ENCODE measurements at places on chromosomes 2 and 18.
A peak's percentile ranks its signal among the peaks of the same experiment; 100 is the strongest.

DNA sequence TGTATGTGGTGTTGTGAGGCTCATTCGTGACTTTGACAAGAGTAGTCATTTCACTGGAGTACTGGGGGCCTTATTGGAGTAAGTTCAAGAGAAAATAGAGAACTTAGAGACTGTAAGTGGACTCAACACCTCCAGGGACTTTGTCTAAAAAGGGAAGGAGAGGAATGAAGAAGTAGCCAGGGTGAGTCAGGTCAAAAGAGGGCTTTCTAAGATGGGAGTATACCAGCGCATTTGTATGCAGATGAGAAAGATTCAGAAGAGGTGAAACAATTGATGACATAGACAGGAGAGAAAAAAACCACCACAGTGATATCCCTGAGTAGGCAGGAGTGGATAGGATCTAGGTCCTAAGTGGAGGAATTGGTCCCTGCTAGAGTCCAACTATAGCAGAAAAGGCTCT lies 246.8 kb downstream of the IKZF2 start:
- DNase-seq, result no peak

GRCh38 chr2:3986063-3986462 lies 282.7 kb downstream of the DCDC2C start:
- DNase-seq, result no peak

- DNase-seq, result no peak
Observed at GRCh38 chr18:37249895-37250618, 315.5 kb downstream of the CELF4 start.

GRCh38 chr2:168730344-168730743 lies 72.1 kb upstream of the NOSTRIN start:
- DNase-seq, result peak; percentile 10

GRCh38 chr2:105777031-105777482 lies 32.3 kb downstream of the NCK2 start:
- DNase-seq, result no peak

DNA sequence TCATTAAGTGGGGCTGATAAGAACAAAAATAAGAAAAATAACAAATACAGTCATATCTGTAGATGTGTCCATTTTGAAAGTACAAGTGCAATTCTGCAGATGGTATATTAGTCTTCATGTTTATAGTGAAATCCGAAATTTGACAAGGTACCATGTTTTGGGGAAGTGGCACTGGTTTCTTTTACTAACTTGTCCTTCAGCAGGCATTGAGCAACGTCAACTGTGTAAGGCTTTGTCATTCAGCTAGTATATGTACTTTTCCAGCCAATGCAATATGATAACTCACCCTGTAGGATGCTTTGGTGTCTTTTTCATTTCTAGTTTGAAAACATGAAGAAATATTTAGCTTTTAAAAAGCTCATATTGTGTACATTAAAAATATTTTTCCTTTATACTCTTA lies 139.9 kb downstream of the MCFD2 start:
- DNase-seq, result no peak

- DNase-seq, result no peak
Observed at GRCh38 chr2:158931572-158931971, 36.9 kb upstream of the TANC1 start.

DNA sequence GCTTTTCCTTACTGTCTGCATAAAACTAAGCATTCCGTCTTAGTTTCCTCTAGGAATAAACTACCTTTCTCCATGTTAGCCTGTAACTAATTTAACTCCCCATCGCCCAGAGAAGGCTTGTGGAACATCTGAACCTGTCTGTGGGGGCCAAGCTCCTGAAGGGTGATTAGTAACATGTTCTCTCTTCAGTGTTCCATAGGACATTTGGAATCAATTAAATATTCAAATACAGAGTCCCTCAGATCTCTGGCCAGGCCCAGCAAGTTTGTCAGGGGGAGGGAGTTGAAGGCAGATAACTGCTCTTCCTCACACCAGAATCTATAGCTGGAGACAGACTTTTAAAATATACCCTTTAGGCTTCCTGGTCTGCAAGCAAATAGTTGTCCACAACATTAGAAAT lies 8.8 kb downstream of the RDH14 start:
- peak; percentile 5 for DNase-seq

- no peak for DNase-seq
Observed at GRCh38 chr2:100126897-100127401, 15.4 kb downstream of the AFF3 start.

DNA sequence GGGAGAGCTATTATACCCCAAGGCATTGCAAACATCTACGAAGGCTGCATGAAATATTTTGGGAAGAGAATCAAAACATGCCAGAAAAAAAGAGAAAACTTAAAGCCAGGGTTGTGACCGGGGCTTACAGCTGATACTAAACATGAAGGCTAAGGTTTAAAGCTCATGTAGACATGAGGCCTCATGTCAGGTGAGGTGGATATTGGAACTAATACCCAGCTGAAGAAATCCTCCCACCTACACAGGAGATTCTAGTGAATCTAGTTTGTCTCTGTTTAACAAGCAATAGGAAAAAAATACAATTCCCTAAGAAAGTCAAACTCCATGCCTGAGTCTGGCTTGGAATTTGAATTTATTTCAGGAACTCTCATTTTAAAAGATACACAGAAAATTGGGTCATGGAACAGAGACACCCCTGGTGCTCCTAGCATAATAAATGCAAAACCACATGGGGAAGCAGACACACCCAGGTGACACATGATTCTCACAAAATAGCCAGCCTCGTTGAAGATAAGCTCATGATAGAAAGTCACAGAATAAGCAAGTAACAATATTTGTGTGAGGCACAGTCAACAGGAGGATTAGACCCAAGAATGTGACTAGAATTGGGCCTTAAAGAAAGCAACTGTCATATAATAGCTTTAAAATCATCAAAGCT lies 42.2 kb downstream of the UPP2 start:
- DNase-seq, result peak; percentile 2

DNA sequence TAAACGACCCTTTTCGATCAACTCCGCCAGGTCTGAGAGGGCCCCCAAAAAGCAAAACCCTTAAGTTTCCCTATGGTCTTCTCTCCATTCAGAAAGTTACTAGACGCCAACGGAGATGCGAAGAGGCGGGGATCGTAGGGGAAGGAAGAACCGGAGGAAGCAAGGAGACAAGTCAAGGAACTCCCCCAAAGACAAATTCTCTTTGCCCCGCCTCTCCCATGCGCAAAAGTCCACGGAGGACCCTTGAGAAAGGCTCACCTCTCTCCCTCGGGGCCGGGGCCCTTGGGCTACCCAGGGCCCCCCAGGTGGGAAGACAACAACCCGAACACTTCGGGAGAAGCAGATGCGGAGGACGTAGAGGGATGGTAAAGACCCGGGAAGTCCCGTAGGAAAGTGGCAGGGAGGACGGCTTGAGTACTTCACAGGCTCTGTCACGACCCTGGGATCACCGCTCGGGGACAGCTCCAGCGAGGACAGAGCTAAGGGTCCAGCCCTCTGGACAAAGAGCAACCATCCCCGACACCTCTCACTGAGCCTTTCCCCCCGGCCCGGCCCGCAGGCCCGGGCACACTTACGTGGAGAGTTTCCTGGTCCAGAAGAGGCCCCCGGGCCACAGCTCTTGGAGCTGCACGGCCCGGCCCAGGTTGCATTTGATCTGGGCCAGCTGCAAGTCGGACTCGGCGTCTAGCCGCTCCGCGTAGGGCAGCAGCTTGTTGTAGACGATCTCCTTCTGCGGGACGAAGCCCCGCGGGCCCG lies 647 bp downstream of the PSME4 start:
- DNase-seq, result peak; percentile 55

GRCh38 chr2:5980450-5981190 lies 288.4 kb downstream of the SOX11 start:
- DNase-seq, result peak; percentile 50

DNA sequence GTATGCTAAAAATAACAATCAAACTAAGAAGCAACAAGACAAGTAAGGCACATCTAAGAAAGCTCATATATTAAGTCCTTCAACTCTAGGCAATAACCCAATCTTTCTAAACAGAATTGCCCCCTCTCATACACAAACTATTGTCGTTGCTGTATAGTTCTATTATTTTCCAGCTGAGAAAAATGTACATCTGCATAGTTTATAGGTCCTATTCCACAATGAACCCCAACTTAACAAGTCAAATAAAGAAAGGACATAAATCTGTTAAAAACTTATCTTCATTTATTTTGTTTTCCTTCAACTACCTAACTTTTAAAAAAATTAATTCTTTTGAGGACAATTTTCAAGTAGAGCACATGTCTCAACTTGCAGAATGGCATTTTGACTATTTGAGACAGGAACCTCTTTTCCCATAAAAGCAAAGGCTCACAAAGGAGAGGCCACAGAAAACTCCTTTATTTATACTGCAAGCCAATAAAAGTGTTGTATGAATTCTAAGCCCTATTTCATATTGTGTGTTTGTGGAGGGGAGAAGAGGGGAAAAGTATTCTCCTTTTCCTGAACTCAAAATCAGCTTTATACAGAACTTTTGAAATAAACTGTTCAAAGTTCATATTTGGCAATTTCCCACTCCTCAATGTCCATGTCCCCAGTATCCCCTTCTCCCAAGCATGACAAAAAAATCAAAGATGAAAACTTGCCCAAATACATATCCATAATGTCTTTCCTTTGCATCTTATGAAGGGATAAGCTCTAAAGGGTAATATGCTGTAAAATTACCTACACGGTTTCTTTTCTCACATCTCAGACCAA lies 37.4 kb downstream of the RTN4 start:
- no peak for DNase-seq

DNA sequence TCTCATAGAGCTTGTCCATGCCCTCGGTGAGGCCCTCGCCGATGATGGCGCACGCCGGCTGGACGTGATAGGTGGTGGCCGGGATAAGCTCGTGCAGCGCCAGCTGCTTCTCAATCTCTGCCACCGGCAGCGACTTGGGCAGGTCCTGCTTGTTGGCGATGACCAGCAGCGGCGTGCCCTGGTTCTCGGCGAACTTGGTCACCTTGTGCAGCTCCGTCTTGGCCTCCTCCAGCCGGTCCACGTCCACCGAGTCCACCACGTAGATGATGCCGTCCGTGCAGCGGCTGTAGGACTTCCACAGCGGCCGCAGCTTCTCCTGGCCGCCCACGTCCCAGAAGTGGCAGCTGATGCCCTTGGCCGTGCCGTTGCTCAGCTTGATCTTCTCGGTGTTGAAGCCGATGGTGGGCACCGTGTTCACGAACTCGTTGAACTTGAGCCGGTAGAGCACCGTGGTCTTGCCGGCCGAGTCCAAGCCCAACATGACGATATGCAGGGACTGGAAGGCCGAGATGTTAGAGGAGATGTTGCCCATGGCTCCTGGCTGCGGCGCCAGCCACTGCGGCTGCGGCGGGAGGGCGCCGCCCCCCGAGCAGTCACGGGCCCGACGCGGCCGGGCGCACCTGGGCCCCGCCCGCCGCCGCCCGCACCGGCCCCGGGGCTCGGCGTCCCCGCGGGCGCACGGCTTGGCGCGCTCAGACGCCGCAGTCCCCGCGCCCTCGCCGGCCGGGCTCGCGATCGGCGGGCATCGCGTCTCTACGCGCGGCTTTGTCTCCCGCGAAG lies 636 bp downstream of the ARL4C start:
- DNase-seq, result peak; percentile 71

GRCh38 chr18:48064978-48065600 lies 134.6 kb upstream of the SMAD2 start:
- no peak for DNase-seq

DNA sequence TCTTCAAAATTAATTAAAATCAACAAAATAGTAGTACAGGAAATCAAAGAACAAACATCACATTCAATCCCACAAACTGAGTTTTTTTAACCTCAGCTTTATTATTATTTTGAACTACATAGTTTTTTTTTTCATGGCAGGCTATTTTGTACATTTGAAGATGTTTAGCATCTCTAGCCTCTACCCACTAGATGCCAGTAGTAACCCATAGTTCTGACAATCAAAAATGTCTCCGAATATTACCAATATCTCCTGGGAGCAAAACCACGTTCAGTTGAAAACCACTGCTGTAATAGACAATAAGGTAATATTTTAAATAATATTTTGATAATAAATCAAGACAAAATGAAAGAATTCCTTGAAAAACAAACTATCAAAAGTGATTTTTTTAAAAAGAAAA lies 702.6 kb upstream of the LRRTM1 start:
- no peak for DNase-seq

GRCh38 chr2:11925295-11926066 lies 179.0 kb downstream of the LPIN1 start:
- no peak for DNase-seq

GRCh38 chr2:74162951-74163350 lies 15.2 kb upstream of the BOLA3 start:
- DNase-seq, result no peak

DNA sequence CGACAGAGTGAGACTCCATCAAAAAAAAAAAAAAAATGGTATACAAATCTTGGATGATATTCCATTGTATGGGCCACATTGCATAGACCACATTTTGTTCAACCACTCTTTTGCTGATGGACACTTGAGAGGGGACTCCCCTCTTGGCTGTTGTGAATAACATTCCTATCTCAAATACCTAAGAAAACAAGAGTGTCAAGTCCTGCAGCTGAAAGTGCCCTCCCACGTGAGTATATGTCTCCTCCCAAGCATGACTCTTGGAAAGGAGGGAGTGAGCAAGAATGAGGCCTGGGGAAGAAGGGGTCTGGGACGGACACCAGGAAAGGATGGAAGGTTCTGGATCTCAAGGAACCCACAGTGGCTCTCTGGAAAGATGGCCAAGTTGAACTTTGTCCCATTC lies 36.0 kb upstream of the NPAS2 start:
- no peak for DNase-seq

DNA sequence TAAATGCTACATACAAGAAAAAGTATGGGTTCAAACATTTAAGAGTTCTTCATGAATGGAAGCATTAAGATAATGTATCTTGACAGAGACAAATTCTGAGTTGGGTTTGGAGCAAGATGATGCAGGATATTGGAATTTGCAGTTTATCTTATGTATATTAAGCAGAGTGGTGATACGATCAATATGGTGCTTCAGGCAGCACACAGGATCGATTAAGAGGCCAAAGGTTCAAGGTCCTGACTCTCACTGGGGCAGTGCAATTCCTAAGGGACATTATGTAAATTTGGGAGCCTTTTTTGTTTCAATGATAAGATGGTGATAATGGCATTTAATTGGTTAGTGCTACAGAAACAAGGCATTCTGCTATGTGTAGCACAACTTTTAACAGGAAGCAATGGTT lies 381.9 kb downstream of the KCNJ3 start:
- DNase-seq, result no peak

DNA sequence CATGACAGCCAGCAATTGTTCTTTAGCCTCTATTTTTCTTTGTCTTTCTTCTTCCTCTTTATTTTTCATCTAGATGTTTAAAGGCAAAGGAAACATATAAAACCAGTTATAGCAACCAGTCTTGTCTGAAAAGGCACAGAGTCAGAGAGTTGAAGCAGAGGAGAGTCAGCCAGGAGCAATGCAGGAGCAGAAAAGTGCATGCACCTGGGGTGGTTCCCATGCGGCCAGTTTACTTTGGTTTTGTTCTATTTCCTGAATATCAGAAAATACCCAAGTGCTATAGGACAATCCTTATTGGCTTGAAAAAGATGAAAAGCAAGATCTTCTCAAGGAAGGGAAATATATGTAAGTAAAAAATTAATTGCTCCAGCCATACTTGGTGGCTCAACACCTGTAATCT lies 44.9 kb downstream of the CFAP210 start:
- no peak for DNase-seq
